ENCODE measurements at places on chromosomes 1 and 21. TPM values are rescaled to one million over a fixed set of nuclear protein-coding genes. Genes with fewer than 3 reads are reported as not detected.

DNA sequence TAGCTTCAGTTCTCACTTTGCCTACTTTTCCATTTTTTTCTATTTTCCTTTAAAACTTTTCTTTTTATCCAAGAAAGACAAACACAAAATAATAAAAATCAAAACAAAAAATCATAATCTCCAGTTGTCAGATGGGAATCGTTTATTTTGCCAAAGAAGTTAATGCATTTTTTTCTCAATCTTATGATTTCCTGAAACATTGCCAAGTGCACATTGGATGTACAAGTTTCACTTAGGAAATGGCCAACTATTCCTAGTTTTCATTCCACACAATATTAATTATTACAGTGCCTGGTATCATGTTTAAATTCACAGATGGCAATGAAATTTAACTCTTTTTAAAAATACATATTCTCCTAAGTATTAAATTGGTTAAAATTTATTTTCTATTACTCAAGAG is 1050.5 kb downstream of the TTLL7 start:
- DNase-seq = peak; percentile 53

DNA sequence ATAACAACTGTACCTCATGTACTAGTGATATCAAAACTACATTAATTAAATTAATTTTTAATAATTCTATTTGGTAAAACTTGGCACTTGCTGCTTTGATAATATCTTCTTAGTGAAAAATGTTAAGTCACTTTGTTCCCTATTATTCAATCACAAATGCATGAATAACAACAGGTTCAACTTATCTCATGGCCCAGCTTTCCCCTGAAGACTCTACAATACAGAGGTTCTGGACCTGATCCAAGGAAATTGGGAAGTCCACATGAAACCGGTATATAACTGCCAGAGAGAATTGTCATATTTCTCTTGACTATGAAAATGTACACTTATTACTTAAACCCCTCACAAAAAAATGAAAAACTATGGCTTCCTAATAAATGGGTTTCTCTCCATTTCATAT is 33.9 kb upstream of the PTPRC start:
- peak; percentile 58 for DNase-seq

- DNase-seq = no peak
Observed at GRCh38 chr1:215835951-215836350, 268.8 kb downstream of the KCTD3 start.

- DNase-seq = no peak
Observed at GRCh38 chr1:26358411-26359384, 4.8 kb upstream of the CRYBG2 start.

Gene MMEL1
- total RNA-seq = 3.6 TPM

Gene PAX7
- total RNA-seq = not detected

Measured in dermis microvascular lymphatic vessel endothelial cell (primary cell).